NCI-H187 treated with DMSO at 0.1 percent for 48 hours (cell line): ENCODE measurements at places on chromosomes 7 and 10.

GRCh38 chr7:105352018-105352612 is 36.6 kb downstream of the SRPK2 start:
- no peak for DNase-seq

DNA sequence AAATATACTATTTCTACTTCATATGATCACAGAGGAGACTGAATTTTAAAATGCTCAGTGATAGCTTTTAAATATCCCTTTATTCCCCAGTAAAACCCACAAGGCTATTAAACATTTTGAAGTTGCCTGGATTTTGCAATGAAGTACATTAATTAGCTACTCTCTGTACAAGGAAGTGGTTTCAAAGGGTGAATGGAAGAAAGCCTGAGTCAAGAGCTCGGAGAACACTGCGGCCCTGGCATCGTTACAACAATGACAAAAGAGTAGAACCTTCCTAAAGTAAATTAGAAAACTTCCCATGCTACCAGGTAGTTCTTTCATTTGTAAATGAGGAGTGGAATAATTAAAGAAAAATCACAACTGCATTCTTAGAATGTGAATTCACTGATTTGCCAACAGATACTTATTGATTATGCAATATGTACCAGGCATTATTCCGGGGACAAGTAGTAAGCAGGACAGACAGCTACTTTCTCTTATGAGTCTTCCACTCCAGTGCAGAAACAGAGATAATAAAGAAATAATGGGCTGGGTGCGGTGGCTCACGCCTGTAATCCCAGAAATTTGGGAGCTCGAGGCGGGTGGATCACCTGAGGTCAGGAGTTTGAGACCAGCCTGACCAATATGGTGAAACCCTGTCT is 63.0 kb downstream of the ZNF22 start:
- DNase-seq, result no peak

GRCh38 chr10:102106998-102107397 is 13.2 kb downstream of the LDB1 start:
- no peak for DNase-seq

DNA sequence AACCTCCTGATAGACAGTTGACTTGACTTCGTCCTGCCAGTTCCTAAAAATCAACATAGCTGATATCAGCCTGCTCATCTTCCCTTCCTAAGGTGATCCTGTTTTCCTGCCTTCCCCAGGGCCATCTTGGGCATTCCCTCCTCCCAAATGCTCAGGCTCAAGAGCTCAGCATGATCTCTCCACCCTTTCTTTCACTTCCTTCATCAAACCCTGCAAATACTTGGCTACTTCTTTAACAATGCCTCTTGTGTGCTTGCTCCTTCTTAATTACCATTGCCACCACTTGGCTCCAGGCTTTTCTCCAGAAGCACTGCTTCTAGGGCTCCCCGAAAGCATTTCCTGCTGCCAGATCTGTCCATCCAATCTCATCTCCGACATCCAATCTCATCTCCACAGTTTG is 7.3 kb downstream of the FSCN3 start:
- no peak for DNase-seq

- DNase-seq, result no peak
These were observed 248.8 kb downstream of the CELF2 start for GRCh38 chr10:11266426-11266825.
